Left renal pelvis (tissue), 4 donors: ENCODE measurements at places on chromosomes 1 and 21. TPM values are rescaled to one million over a fixed set of nuclear protein-coding genes. Genes with fewer than 3 reads are reported as not detected.

DNA sequence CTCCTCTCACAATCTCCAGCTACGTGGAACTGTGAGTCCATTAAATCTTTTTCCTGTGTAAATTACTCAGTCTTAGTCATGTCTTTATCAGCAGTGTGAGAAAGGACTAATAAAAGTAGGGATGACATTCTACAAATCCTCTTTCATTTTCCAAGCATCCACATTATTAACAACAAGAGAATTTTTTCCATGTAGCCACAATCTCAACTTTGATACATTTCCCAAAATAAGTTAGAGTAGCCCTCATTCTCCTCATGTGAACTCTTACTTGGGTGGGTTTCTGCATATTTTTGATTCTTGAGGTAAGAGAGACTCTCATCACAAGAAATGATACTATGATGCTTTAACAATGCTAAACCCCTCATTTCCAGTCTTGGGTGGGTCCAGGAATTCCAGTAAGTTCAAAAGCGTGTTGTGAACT is 52.8 kb downstream of the TNFSF18 start:
- DNase-seq = no peak

DNA sequence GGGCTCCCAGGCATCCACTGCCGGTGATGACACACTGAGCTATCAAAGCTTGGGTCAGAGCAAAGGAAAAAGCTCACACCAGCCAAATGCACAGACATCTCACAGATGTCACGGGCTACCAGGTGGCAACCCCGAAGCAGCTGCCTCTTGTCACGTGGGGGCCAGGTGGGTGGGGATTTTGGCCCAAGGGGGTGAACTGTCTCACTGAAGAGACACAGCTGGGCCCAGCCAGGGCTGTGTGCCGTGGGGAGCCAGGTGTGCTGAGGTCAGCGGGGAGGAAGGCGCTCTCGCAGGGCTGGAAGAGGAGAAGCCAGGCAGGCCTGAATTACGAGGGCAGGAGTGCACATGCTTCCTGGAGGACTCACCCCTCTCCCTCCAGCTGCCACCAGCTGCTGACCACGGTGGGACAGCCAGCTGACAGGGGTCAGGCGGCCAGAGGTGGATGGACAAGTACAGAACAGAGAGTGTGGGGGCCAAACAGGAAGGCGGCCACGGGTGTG is 32.4 kb downstream of the KCNN3 start:
- DNase-seq = peak; percentile 65

DNA sequence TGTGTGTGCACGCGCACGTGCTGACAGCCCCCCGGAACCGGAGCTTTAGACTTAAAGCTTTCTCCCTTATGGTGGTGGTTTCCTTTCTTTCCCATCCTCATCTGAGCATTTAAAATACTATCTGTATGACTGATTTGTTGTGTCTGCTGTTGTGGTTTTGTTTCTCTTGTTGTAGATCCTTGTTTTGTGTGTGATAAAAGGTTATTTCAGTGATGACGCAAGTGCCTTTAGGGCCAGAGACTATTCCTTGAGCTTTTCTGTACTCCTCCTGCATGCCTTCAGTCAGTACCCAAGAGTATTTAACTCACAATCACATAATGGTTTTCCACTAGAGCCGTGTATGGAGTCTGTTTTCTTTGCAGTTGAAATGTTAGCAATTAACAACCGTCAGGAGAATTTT is 45.4 kb downstream of the LCA5L start:
- DNase-seq = no peak

Gene PIP5K1A
- 70.2 TPM for polyA plus RNA-seq

Gene TRPM2
- polyA plus RNA-seq = 0.73 TPM
